Dermis blood vessel endothelial cell (primary cell): ENCODE measurements at places on chromosomes 13 and 19.

GRCh38 chr19:1843646-1844394 is 4.5 kb downstream of the REXO1 start:
- peak; percentile 57 for DNase-seq

GRCh38 chr19:43681821-43682220 is 11.9 kb upstream of the PLAUR start:
- DNase-seq: no peak

DNA sequence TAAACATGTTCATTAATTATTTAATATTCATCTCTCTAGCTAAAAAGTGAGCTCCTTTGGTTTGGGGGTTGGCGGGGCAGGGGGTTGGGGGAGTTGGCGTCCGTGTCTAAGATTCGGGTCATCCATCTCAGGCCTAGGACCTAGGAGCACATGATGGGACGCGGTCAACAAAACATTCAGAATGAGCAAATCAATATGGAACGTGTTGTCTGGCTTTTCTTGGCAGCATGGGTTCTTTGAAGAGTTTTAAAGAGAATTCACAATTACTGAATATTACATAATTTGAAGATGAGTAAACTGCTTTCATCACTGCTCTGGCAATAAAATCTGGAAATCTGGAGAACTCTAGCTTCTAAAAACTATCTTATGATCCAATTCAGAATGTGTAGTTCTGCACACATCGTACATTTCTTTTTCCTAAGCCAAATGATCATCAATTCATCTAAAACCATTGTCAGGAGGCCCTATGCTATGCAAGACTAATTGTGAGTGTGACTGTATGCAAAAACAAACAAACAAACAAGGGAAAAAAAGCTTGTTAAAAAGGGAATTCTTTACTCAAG is 5.4 kb upstream of the ARGLU1 start:
- DNase-seq: no peak

DNA sequence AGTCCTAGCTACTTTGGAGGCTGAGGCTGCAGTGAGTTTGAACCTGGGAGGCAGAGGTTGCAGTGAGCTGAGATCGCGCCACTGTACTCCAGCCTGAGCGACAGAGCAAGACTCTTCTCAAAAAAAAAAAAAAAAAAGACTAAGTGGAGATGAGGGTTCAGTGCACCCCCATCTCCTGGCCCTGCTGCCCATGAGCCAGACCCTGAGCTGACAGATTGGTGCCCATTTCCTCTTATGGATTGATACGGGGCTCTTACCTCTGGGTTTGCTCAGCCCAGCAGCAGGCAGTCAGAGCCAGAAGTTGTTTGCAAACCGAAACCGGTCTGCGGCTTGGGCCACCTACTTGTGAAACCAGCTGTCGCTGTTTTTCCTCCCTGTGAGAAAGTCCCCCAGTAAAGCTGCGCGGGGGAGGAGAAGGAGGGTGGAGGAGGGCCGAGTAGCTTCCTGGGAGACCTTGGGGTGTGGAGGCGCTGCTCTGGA is 36.9 kb downstream of the ARRDC2 start:
- DNase-seq: no peak

GRCh38 chr13:46656786-46657185 is 103.8 kb downstream of the LRCH1 start:
- peak; percentile 73 for DNase-seq

GRCh38 chr13:31011901-31012654 is 79.6 kb downstream of the TEX26 start:
- DNase-seq: no peak

DNA sequence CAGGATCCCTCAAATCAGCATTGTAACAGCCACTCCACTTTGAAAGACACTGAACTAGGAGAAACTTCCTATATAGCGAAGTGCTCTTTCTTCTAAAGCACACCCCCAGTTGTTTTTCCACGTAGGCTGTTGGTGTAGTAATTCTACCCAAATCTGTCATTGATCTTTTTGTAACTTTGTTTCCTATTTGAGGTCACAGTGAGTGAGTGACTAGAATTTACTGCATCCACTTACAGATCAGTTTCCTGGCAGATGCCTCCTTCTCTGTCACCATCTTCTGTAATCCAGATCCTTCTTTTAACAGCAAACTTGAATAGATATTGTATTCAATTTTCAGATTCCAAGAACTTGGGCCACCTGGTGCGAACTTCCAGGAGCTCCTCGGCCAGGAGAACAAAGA is 15.3 kb downstream of the ZAR1L start:
- DNase-seq: no peak

DNA sequence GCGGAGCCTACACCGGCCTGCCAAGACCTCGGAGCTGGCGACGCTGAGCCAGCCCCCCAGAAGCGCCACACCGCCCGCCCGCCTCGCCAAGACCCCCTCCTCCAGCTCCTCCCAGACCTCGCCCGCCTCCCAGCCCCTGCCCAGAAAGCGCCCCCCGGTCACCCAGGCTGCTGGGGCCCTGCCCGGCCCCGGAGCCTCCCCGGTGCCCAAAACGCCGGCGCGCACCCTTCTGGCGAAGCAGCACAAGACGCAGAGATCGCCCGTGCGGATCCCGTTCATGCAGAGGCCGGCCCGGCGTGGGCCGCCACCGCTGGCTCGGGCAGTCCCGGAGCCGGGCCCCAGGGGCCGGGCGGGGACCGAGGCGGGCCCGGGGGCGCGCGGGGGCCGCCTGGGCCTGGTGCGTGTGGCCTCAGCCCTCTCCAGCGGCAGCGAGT is 10.2 kb downstream of the C19orf25 start:
- DNase-seq: peak; percentile 41

- peak; percentile 24 for DNase-seq
These were observed 36.7 kb downstream of the CUL4A start for GRCh38 chr13:113245849-113246796.

DNA sequence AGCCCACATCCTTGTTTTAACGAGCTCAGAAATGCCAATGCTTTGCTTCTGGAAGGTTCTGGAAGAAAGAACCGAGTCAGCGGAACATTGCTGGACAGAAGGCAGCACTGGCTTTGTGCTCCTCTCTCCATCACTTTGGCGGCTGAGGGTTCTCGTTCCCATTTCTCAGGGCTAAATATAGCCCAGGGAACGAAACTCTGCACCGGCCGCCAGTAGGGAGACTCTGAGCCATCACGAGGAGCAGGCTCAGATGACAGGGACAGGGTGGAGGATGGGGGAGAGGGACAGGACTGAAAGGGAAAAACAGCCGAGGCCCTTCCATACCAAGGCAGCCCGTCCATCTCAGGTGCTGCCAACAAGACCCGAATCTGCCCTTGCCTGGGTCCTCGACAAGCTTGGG is 166.4 kb downstream of the CACNA1A start:
- no peak for DNase-seq

DNA sequence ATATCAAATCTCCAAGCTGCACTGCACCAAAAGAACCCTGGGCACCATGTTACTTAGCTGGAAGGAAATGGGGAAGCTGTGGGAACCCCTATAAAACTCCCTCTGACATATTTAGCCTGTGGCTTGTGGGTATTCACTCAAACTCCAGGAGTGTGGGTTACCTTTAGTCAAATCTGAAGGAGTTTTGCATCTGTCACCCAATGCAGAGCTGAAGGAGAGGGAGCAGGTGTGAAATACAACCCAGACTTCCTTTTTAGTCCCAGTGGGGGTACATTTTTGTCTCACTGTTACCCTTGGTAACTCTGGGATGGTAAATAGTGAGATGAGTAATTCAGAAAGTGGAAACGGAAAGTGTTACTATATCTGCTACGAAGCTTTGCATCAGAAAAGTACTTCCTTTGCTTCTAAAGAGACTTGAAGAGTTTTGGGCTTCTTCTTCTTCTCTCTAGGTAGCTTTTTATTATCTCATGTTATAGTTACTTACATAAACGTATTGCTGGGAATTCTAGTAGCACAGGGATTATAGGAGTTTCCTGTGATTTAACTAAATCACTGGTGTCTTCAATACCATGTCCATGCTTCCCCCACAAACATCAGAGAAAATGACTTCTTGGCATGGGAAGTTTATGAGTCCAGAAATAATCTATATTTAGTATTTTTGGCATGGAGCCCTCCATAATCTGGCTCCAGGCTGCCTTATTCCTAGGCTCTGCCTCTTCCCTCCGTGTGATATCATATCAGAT is 105.9 kb downstream of the AKAP11 start:
- no peak for DNase-seq
